ENCODE measurements at places on chromosomes 1 and 21.
A peak's percentile ranks its signal among the peaks of the same experiment; 100 is the strongest.

- DNase-seq: no peak
Measured at GRCh38 chr1:248155927-248156326, 11.0 kb downstream of the OR2M5 start.

- peak; percentile 64 for DNase-seq
Measured at GRCh38 chr1:115641762-115642167, at the start of gene VANGL1. Gene VANGL1 (plus strand): TSS chr1:115641970. CDS start chr1:115651414, 9,444 bp downstream.

- DNase-seq: no peak
Measured at GRCh38 chr21:15289896-15290841, 225.4 kb upstream of the NRIP1 start.

- DNase-seq: no peak
Measured at GRCh38 chr1:206496131-206496793, 11.1 kb upstream of the RASSF5 start.

DNA sequence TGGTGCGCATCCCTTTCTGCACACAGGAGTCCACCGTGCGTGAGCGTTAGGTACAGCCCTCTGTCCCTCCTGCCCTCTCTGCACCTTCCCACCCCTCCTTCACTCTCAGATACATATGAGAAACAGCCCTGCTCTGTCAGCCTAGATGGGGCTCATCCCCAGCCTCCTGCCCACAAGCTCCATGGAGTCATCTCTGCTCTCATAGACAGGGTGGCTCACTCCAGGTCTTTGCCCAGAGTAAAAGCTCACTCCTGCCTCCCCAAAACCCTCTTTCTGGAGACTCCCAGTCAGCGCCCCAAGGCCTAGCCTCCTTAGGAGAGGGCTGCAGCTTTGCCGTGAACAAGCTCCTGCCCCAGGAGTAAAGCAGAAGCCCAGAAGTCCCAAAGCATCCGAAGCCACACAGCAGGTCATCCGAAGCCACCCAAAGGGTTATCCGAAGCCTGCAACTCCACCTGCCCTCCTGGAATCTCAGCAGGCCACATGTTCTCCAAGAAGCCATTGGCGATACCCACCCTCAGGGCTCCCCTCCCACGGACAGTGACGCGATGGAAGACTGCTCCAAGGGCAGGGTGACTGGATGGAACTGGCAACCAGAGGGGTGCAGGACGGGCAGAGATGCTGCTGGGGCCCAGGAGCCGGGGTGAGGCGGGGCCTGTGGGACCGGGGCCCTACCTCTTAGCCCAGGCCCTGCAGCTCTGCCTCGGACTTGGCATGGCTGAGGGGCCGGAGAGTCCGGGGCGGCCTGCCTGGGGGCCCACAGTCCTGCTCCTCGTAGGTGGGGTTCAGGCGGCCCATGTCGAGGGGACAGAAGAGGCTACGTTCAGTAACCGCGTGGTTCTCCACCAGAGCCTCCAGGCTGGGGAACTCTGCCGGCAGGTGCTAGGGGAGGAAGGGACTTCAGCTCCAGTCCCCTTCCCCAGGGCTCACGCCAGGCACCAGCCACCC, 3.6 kb upstream of the KIF17 start:
- DNase-seq: no peak

DNA sequence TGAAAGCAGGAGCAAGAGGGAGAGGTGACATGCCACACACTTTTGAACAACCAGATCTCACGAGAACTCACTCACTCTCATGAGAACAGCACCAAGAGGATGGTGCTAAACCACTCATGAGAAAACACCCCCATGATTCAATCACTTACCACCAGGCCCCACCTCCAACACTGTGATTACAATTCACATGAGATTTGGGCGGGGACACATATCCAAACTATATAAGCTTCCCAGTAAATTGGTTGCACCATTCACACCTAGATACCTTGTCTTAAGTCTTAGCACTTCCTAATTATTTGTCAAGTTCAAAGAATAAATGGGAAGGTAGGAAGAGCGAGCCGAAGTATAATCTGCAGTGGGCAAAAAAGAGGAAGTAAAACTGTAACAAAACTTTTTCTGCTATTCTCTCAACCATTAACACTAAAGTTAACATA, 34.3 kb downstream of the AMY1C start:
- DNase-seq: no peak

GRCh38 chr1:94228640-94229375, 8.6 kb downstream of the ARHGAP29 start:
- DNase-seq: no peak

- no peak for DNase-seq
Measured at GRCh38 chr21:28731700-28732321, 260.9 kb downstream of the LTN1 start.

DNA sequence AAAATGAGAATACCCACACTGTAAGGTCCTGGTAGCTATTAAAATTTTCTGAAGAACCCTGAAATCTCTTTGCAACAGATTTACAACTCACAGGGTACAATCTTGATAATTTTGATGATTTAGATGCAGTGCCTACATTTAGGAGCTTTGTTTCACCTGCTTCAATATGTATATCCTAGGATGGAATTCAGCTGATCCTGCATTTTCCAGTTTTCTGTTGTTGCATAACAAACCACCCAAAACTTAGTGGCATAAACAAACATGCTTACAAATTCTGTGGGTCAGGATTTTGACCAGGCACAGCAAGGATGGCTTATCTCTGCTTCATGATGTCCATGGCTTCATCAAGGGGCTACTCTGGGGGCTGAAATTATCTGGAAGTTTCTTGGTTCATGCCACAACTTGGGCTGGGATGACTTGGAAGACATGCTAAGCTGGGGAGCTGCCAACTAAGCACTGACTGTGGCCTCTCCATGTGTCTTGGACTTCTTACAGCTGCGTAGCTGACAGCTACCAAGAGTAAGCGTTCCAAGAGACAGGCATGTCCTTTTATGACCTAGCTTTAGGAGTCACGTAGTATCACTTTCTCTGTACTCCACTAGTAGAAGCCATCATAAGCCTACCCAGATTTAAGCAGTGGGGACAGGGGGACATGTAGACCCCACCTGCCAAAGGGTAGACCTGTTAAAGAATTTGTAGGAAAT, 108.5 kb downstream of the CACHD1 start:
- DNase-seq: no peak

DNA sequence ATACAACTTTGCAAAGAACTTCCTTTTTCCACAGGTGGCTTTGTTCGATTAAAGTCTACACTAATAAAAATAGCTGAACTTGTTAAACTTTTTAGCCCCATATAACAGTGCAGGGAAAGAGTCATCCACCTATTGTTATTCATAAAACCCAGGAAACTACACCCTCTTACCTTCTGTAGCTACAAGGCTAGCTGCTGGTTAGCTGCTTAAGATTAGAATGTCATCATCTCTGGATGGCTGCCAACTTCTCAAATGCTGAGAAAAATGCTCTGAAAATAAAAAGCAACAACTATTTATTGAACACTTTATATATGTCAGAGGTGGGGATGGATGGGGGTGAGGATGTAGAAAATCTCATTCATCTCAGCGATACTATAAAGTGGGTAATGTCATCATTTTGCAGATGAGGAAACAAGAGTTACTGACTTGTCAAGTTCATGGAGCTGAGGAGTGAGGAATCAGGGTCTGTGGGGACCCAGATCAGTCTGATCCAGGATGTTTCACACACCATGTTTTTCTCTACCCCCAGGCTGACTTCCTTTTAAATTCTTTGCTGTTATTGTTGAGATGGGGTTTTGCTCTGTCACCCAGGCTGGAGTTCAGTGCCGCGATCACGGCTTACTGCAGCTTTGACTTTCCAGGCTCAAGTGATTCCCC, 17.1 kb downstream of the ATP5PF start:
- no peak for DNase-seq

- DNase-seq: no peak
Measured at GRCh38 chr1:1418464-1419362, 2.4 kb downstream of the ANKRD65 start.

DNA sequence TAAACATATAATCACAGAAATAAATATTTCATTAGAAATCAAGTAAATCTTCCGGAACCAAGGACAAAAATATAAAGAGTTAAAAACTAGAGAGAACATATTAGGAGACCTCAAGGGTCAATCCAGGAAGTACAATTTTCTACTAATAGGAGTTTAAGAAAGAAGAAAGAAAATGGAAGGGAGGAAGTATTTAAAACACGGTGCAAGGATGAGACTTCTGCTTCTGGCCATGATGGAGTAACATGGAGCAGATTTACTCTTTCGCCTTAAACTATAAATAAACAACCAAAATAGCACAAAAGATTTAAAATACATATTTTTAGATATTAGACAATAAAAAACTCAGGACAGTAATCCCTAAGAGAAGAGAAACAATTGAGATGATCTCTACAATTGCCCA, 12.6 kb upstream of the IFNAR1 start:
- DNase-seq: no peak

DNA sequence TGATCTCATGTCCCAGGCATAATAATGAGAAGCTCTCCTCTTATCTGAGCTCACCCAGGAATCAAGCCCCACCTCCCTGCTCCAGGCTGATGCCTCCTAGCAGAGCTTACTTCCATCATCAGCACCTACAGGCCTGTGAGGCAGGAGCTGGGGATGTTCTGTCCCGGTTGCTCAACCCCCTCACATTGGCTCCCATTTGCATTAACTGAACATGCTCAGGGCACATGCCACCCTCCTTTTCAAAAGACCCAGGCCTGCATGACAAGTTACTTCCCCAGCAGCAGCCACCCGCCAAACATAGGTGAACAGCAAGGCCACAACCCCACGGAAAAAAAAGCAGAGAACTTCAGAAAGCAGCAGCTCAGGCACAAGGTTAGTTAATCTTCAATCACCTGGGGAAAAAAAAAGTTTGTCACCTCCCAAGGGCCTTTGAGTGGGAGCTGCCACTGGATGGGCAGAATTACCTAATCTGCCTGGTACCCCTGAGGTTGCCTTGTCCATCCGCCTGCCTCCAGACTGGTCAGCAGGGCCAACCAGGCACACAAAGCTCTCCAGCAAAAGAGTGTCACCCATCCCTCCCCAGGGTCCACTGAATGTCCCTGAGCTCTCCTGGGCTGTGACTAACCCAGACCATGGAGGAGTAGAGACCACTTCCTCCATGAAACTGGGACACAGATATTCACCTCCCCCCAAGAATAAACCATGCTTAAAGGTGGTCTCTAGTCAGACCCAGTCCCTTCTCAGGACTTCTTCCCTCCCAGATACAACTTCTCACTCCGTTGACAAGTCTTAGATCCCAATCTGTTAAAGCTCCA, 4.4 kb downstream of the KCNN3 start:
- DNase-seq: no peak

DNA sequence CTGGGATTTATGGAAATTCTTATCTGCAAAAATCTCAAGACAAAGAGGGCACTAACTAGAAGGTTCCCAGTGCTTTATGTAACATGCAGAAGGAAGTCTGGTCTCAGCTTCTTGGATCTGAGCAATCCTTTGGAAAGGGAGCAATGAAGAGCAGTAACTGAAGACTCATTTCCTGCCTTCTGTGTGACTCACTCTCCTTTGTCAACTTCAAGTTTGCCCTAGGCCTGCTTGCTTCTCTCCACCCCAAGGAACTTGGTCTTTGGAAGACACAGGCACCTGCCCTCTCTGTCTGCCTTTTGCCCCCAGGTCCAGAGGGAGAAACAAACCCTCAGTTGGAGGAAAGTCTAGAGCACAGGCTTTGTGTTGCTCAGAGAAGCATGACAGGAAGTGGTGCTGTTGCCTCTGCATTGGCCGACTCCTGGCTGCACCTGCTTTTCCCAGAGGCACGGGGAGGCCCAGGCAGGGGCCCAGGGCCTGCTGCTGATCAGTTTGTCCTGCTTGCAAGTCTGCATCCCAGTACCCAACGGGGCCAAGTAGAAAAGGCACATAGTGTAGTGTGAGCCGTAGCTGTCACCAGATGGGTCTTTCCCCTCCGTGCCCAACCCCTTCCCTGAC, 137.2 kb downstream of the DHRS3 start:
- peak; percentile 27 for DNase-seq

GRCh38 chr1:66283622-66284041, 250.3 kb upstream of the SGIP1 start:
- peak; percentile 45 for DNase-seq

DNA sequence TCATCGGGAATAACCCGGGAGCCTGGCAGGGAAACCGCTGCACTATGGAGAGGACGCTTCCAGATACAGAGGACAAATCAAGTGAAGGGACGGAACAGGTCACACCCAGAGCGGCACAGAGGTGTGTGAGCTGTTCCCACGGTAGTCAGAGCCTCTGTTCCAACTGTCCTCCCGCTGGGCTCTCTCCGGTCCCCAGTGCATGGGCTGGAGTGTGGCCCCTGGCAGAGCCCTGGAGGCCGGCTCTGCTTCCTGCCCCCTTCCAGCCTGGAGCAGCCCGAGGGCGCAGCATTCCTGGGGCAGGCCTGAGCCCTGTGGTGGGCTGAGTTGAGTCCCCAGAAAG, 11.9 kb upstream of the ZBTB21 start:
- no peak for DNase-seq

DNA sequence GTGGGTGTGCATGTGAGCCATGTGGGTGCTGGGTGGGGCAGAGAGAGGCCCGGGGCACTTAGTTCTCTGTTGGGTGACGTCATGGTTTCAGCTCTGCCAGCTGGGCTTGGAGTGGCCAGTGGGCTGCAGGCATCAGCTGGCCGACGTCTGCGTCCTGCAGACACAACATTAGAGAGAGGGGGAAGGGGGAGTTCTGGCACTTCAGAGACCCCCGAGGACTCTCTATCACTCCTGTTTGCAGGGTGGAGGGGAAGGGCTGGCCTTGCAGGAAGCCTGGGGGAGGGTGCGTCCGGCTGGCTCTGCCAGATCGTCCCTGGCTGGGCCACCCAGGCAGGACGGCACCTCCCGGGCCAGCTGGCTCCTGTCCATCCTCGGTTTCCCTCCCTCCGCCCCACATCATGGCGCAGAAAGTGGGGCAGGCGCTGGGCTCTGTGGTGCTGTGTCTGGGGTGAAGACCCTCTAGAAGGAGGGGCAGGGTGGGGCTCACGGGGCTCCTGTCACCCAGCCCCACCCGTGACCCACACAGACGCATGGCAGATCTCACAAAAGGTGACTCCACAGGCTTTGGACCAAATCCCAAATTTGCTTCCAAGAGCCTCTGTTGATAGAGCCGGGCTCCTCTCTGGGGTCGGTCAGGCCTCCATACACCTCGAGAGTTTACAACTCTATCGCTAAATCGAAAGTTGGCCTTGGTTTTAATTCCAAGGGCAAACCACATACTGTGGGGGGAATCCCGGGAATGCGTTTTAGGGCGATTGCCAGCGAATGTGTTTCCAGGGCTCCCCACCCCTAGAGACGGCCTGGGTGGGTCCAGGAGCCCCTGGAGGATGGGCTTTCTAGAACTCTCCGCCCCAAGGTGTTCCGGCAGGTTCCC, 73.4 kb upstream of the TTC34 start:
- DNase-seq: no peak

GRCh38 chr1:42815941-42816584, 859 bp upstream of the ERMAP start:
- peak; percentile 6 for DNase-seq

- DNase-seq: no peak
Measured at GRCh38 chr1:184186167-184186566, 134.6 kb downstream of the TSEN15 start.

DNA sequence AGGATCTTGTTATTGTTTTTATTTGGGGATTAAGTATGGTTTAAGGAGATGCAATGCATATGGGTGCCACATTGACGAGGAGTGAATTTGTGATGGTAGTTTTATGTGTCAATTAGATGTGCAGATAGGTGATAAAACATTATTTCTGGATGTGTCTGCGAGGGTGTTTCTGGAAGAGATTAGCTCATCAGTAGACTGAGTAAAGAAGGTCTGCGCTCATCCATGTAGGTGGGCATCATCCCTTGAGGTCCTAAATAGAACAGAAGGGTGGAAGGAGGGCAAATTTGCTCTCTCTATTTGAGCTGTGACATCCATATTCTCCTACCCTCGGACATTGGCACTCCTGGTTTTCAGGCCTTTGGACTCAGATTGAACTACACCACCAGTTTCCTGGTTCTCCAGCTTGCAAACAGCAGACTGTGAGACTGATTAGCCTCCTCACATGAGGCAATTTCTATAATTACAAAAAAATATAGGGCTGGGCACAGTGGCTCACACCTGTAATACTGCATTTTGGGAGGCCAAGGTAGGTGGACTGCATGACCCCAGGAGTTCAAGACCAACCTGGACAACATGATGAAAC, 118.2 kb upstream of the ZNF678 start:
- no peak for DNase-seq

Data from activated CD4-positive, alpha-beta T cell treated with anti-CD3 and anti-CD28 coated beads for 48 hours (primary cell).